NCI-H1105 (cell line): ENCODE measurements at places on chromosomes 3 and 15.

- no peak for DNase-seq
Measured at GRCh38 chr15:75153087-75153486, 48.6 kb upstream of the C15orf39 start.

DNA sequence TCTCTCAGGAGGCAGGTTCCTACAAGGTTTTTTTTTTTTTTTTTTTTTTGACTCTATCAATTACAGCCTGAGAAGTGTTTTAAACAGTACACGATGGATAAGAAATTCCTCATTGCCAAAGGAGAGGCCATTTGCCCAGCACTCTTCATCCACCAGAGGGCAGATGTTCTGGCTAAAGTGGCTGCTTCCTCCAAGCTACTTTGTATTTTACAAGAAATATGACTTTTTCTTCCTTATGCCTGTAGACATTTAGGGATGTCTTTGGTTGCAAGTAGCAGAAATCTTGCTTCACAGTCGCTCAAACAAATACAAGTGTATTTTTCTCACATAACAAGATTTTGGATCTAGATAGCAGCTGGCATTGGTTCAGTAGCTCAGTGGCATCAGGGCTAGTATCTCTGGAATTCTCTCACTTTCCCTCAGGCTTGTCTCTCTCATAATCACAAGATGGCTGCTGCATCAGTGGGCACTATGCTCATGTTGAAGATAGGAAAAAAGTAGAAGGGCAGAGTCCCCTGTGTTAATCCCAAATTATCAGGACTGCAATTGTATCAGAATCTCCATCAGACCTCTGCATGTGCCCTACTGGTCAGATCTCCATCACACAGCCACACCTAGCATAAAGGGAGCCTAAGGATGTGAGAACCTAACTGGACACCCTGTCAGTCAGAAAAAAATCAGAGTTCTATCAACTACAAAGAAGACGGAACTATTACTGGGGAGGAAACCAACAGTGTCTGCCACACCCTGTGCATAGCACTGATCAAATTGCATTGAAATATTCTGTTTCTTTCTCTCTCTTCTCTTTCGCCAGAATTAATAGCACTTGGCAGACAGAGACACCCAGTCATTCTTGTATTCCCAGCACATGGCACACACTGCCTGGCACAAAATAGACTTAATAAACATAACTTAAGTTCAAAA, 138.9 kb upstream of the COL8A1 start:
- DNase-seq = peak; percentile 6

GRCh38 chr3:60571511-60571910, 679.7 kb downstream of the FHIT start:
- DNase-seq = no peak

GRCh38 chr15:72740219-72740618, 43.3 kb downstream of the ADPGK start:
- no peak for DNase-seq
